ENCODE measurements at places on chromosomes 2 and 18. TPM values are rescaled to one million over a fixed set of nuclear protein-coding genes. Genes with fewer than 3 reads are reported as not detected.

Gene DHRS9
- not detected for total RNA-seq

Gene DYNAP
- not detected for total RNA-seq

Gene ANKAR
- total RNA-seq, result 7.7 TPM

Gene RNF181
- 149 TPM for total RNA-seq

Gene EGR4
- total RNA-seq, result not detected

Gene HTR2B
- not detected for total RNA-seq

Gene RTN4
- 161 TPM for total RNA-seq

Gene FLACC1
- total RNA-seq, result 4.0 TPM

Gene POU3F3
- not detected for total RNA-seq

Gene TXNDC2
- not detected for total RNA-seq

Gene TPO
- total RNA-seq, result not detected

Gene ACADL
- not detected for total RNA-seq

GRCh38 chr2:240161087-240161750 is 20.8 kb upstream of the OTOS start:
- H3K4me3 ChIP-seq, result no peak overlapping the region
- no peaks in the 10 kb centered on the region for H3K4me1 ChIP-seq
- H3K27ac ChIP-seq, result no peak overlapping the region
- peak; percentile 58 for DNase-seq

GRCh38 chr2:121699421-121700333 is 37.0 kb downstream of the NIFK start:
- DNase-seq, result peak; percentile 94
- peak overlapping the region; percentile 96 for H3K27ac ChIP-seq
- peaks cover 49% of the 10 kb centered on the region for H3K4me1 ChIP-seq
- no peaks in the 10 kb centered on the region for H3K27me3 ChIP-seq

GRCh38 chr2:121018136-121019061 is 266.6 kb downstream of the TFCP2L1 start:
- H3K4me3 ChIP-seq, result no peak overlapping the region
- H3K27ac ChIP-seq, result no peak overlapping the region
- no peaks in the 10 kb centered on the region for H3K36me3 ChIP-seq
- H3K27me3 ChIP-seq, result peaks cover 18% of the 10 kb centered on the region
- DNase-seq, result no peak
- no peaks in the 10 kb centered on the region for H3K4me1 ChIP-seq

GRCh38 chr2:86295066-86295465 is 42.4 kb downstream of the REEP1 start:
- H3K4me1 ChIP-seq, result no peaks in the 10 kb centered on the region
- H3K27me3 ChIP-seq, result peaks cover 31% of the 10 kb centered on the region
- no peak overlapping the region for H3K27ac ChIP-seq
- no peak overlapping the region for H3K4me3 ChIP-seq

DNA sequence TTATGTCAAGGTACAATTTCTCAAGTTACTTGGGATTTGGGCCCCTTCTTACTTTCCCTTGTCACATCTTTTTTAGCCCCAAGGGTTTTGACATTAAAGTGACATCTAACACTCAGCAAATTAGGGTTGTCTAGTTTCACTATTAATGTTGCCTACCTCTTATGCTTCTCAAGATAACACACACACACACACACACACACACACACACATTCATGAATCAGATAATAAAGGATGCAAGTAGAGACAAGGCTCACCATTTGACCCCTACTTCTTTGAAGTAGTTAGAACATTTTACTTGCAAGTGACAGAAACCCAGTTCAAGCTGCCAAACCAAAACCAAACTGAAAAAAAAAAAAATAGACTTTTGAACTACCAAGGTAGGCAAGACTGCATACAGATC is 138.8 kb downstream of the TRIB2 start:
- no peak for DNase-seq
- no peak overlapping the region for H3K27ac ChIP-seq
- peaks cover 9% of the 10 kb centered on the region for H3K4me1 ChIP-seq
- H3K27me3 ChIP-seq, result no peaks in the 10 kb centered on the region
- H3K4me3 ChIP-seq, result peak overlapping the region; percentile 67
- peaks cover 8% of the 10 kb centered on the region for H3K36me3 ChIP-seq

DNA sequence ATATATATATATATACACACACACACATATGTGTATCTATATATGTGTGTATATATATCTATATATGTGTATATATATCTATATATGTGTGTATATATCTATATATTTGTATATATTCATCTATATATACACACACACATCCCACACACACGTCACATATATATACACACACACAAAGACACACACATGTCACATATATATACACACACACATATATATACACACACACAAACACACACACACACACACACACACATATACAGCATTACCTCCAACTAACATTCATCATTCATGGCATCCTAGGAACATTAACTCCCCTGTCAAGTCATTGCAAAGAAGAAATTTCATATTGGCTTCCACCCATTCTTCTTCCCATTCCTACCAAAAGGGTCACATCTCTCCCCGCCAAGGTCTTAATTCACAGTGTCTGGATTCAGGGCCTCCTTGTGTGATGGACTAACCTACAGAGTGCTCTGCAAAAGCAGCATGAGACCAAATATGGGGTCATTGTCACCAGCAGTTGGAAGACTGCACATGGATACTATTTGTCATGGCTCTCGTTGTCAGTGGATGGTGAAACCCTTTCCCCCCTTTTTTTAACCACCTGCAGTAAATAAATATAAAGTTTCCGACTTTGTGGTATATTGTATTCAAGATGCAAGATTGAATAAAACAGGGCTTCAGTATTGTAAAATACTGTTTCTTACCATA is 67.0 kb downstream of the IRS1 start:
- H3K4me1 ChIP-seq, result no peaks in the 10 kb centered on the region
- no peak overlapping the region for H3K27ac ChIP-seq
- DNase-seq, result no peak
- no peak overlapping the region for H3K4me3 ChIP-seq
- peaks cover 7% of the 10 kb centered on the region for H3K27me3 ChIP-seq

DNA sequence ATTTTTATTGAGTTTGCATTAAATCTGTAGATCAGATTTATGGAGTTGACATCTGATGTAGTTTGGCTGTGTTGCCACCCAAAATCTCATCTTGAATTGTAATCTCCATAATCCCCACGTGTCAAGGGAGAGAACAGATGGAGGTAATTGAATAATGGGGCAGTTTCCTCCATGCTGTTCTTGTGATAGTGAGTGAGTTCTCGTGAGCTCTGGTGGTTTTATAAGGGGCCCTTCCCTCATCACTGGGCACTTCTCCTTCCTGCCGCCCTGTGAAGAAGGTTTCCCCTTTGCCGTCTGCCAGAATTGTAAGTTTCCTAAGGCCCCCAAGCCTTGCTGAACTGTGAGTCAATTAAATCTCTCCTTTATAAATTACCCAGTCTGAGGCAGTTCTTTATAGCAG is 32.2 kb downstream of the ZC3H15 start:
- peaks cover 6% of the 10 kb centered on the region for H3K36me3 ChIP-seq
- DNase-seq, result no peak
- no peak overlapping the region for H3K4me3 ChIP-seq
- H3K4me1 ChIP-seq, result no peaks in the 10 kb centered on the region

DNA sequence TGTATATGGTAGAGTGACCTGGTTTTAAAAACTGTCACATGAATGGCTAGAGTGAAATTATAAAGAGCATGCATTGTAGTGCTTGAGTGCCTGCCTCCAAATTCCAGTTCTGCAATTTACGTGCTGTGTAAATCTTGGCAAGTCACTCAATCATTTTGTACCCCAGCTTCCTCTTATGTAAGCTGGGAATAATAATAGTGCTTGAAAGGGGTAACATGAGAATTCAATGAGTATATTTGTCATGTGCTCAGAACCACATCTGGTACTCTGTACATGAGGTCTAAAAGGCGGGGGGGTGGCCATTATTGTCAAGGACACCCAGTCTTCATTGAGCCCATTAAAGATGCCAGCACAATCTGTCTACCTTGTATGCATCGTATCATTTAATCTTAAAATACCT is 214.8 kb downstream of the MC4R start:
- no peak for DNase-seq
- no peak overlapping the region for H3K4me3 ChIP-seq
- no peaks in the 10 kb centered on the region for H3K27me3 ChIP-seq
- no peaks in the 10 kb centered on the region for H3K36me3 ChIP-seq

- no peaks in the 10 kb centered on the region for H3K27me3 ChIP-seq
- H3K4me1 ChIP-seq, result no peaks in the 10 kb centered on the region
- no peaks in the 10 kb centered on the region for H3K36me3 ChIP-seq
- no peak overlapping the region for H3K4me3 ChIP-seq
- no peak overlapping the region for H3K27ac ChIP-seq
Measured at GRCh38 chr2:14445670-14446069, 186.8 kb upstream of the LRATD1 start.

DNA sequence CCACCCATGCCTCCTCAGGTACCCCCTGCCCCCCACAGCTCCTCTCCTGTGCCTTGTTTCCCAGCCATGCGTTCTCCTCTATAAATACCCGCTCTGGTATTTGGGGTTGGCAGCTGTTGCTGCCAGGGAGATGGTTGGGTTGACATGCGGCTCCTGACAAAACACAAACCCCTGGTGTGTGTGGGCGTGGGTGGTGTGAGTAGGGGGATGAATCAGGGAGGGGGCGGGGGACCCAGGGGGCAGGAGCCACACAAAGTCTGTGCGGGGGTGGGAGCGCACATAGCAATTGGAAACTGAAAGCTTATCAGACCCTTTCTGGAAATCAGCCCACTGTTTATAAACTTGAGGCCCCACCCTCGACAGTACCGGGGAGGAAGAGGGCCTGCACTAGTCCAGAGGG is 803 bp upstream of the DES start:
- no peak for DNase-seq
- no peak overlapping the region for H3K27ac ChIP-seq
- no peak overlapping the region for H3K4me3 ChIP-seq
- H3K27me3 ChIP-seq, result peaks cover 38% of the 10 kb centered on the region

GRCh38 chr2:141162314-141162713 is 968.5 kb downstream of the LRP1B start:
- H3K27ac ChIP-seq, result no peak overlapping the region
- H3K4me1 ChIP-seq, result no peaks in the 10 kb centered on the region
- H3K4me3 ChIP-seq, result no peak overlapping the region
- no peaks in the 10 kb centered on the region for H3K27me3 ChIP-seq
- no peak for DNase-seq

DNA sequence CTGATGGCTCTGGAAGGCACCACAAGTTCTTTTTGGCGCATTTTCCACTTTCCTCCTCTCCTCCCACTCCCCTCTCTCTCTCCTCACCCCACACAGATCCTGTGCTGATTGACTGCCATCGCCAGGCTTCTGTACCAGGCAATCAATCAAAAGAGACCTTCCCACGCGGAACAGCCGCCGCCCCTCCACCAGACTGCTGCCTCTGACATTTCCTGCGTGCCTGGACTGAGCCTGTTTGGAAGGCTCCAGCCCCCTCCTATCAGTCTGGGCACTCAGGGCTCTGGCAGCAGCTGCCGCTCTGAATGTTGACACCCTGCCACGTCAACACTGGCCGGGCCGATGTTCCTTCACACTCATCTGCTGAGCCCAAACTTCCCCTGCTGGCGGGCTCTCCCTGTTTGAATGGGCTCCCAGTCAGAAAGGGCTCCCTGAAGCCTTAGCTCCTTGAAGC is 467.7 kb downstream of the EPHA4 start:
- no peaks in the 10 kb centered on the region for H3K36me3 ChIP-seq
- peaks cover 16% of the 10 kb centered on the region for H3K27me3 ChIP-seq
- H3K27ac ChIP-seq, result peak overlapping the region; percentile 56
- H3K4me1 ChIP-seq, result peaks cover 16% of the 10 kb centered on the region
- peak overlapping the region; percentile 69 for H3K4me3 ChIP-seq

DNA sequence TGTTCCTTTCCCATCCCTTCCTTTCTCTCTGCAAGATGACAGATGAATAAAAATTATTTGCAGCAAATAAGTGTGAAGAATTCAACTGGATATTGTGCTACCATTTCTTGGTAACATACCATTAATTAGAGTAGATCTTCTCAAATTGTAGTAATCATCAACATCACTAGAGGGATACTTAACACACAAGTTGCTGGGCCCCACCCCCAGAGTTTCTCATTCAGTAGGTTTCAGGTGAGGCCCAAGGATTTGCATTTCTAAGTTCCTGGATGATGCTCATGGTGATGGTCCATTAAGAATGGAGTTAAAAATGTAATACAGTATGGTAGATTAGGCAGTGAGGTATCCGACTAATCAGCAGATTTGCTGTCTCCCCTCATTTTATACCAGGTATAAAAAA is 594.0 kb downstream of the ERBB4 start:
- no peaks in the 10 kb centered on the region for H3K4me1 ChIP-seq
- H3K27ac ChIP-seq, result no peak overlapping the region
- DNase-seq, result no peak
- no peaks in the 10 kb centered on the region for H3K27me3 ChIP-seq

DNA sequence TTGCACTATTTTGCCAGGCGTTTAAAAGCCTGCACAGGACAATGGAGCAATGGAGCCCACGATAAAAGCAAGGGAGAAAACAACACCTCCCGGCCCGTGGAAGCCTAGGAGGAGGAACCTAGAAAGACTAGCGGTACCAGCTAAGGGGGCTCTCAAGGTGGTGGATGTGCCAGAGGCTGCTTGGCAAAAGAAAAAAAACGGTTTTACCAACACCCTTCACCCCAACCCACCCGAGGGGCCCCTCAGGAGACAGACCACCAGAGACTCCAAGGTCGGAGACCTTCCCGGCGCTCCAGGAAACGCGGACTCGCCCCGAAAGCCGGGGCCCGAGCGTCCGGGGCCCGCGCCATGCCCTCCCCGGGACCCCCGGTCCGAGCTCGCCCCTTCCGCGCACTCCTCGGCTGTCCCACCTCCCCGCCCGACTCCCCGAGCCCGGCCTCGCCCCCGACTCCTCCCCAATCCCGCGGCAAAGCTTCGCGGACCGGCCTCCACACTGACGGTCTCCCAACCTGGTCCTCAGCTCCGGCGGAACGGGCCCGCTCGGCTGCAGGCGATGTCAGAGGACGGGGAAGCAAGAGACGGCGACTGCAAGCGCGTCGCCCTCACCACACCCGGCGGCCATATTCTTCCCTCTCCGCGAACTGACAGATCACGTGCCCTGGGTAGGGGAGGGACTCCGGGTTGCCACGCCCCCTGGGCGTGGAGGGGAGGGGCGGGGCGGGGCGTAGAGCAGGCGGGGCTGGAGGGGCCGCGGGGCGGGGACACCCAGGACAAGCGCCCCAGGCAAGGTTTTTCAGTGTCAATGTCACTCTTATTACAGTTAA is at the start of gene KIDINS220:
Gene KIDINS220 (minus strand): TSS at position 643 of the 824 bp plus-strand sequence. CDS start 10,520 bp downstream, outside the sequence.
- H3K27ac ChIP-seq, result peak within 1 kb of the TSS; percentile 97
- peak within 1 kb of the TSS; percentile 95 for H3K4me3 ChIP-seq
- H3K4me1 ChIP-seq, result peaks cover 31% of the 10 kb centered on the region
- H3K36me3 ChIP-seq, result no peaks in the 10 kb centered on the region

- no peaks in the 10 kb centered on the region for H3K36me3 ChIP-seq
- DNase-seq, result no peak
- no peaks in the 10 kb centered on the region for H3K27me3 ChIP-seq
- no peaks in the 10 kb centered on the region for H3K4me1 ChIP-seq
- H3K4me3 ChIP-seq, result no peak overlapping the region
- no peak overlapping the region for H3K27ac ChIP-seq
Measured at GRCh38 chr2:120381661-120382060, 35.7 kb downstream of the INHBB start.

GRCh38 chr2:143708682-143709081 is 579.5 kb downstream of the ARHGAP15 start:
- H3K27ac ChIP-seq, result no peak overlapping the region
- DNase-seq, result no peak
- H3K27me3 ChIP-seq, result no peaks in the 10 kb centered on the region
- peaks cover 71% of the 10 kb centered on the region for H3K36me3 ChIP-seq
- no peak overlapping the region for H3K4me3 ChIP-seq

Measured in natural killer cell treated with Interleukin-12 subunit alpha and Interleukin-12 subunit beta and Interleukin-15 and Interleukin-18, amount 100 ng/mL, for 72 hours (primary cell).